ENCODE measurements at places on chromosomes 7 and 10.

DNA sequence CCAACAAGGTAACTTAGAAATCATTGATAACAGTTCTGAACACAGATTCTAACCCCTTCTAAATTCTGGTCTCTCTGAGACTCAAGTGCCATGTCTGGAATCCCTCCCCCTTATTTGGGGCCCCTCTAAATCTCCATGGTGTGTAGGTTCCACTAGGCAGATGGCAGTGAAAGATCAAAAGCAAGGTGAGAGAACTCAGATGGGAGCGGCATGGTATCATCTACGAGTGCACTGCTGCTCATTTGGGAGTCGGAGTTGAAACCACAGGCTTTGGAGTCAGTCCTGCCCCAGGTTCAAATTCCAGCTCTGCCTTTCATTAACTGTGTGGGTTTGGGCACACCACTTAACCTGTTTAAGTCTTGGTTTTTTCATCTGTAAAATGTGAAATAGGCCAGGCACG is 72.6 kb downstream of the MTURN start:
- no peak for DNase-seq

GRCh38 chr7:141679014-141679413 is 23.0 kb downstream of the DENND11 start:
- no peak for DNase-seq

GRCh38 chr10:114323023-114323422 is 81.3 kb downstream of the AFAP1L2 start:
- DNase-seq: no peak

DNA sequence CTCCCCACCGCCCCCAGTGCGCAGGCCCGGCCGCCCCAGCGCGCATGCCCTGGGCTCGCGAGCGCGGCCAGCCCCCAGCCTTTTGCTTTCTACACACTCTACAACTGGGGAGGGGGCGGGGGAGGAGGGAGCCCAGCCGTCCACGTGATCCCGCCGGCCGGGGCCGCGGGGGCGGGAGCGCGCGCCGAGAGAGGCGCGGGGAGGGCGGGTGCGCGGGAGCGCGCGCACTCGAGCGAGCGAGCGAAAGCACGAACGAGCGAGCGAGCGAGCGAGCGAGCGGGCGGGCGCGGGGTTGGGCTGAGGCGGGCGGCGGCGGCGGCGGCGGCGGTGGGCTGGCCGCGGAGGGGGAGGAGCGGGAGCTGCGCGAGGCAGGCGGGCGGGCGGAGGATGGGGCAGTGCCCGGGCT is at the start of gene AUTS2:
AUTS2 (plus strand) TSS at position 395 of the 406 bp plus-strand sequence. CDS start 1,179 bp downstream, outside the sequence.
- DNase-seq: peak; percentile 86

DNA sequence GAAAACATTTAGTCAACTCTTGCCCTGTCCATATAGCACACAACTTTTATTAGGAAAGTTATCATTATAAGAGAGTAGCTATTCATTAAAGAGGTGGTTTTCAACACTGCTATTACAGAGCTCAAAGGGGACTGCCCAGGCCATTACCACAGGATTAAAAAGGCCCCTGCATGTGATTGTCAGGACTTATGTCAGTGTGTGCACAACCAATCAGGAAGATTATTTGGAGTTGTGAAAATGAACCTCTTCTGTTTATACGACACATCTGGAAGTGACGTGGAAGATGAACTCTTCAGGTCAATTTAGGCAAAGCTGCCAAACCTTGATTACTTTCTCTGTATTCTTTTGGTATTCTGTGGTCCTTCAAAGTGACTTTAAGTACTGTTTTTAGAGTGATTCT is 14.7 kb downstream of the CCNY start:
- no peak for DNase-seq

DNA sequence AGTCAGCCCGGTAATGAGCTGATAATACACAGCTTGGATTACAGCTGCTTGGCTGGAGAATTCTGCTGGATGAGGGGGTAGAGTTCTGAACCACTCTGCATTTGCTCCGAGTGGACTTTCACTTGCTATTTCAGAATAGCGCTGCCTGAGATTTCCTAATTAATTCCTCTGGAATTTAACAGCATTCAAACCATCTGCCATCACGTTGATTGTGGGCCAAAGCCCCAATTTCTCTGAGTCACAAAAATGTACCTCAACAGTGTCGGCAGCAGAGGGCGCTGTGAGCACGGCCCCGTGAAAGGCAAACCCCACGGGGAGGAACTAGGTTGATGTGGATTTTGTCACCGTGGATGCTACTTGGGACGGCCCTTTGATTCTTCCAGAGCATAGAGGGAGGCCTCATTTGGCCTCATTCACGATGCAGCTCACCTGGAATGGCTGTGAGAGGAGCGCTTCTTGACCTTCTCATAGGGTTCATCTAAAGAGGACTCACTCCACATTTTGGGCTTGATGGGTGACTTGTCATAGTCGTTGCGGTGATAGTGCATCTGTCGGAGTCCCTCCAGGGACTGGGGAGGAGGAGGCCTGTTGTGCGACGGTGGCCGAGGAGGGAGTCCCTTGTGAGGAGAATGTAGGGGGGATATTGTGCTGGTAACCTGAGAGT is 73.3 kb downstream of the PRPF18 start:
- peak; percentile 71 for DNase-seq

DNA sequence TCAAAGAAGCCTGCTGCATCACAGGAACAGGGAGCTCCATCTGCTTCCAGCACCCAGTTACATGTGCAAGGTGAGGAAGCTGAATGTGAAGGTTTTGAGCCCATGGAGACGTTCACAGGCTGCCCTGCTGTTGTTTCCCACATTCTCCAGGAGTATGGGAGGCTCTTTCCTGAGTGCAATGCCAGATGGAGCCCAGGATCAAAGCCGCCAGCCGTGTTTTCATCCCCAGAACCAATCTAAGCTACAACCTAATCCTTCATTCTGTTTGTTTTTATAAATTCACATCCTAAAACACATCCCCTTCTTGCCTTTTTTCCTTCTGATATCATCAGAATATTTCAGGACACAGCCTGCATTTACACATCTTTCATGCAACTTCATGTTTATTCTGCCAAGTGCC is 98.9 kb upstream of the PRR15 start:
- DNase-seq: no peak

GRCh38 chr7:69610374-69611084 is 12.3 kb downstream of the AUTS2 start:
- no peak for DNase-seq

DNA sequence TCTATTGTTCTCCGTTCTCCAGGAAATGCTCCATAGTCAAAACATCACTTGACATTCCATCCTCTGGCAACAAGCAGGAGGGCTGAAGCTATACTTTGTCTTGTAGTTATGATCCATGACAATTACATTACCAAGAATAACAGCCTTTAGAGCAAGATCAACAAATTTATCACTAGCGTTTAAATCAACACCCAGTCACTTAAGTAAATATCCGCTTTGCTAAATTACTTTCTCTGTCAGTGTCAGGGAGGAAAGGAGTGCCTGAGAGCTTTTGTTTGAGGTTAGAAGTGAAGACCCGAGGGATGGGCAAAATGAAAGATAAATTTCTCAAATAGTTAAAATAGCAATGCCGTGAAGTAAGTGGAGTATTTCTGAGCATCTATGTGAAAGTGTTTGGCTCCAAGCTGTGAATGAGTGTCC is 236.1 kb upstream of the BMPER start:
- peak; percentile 52 for DNase-seq

DNA sequence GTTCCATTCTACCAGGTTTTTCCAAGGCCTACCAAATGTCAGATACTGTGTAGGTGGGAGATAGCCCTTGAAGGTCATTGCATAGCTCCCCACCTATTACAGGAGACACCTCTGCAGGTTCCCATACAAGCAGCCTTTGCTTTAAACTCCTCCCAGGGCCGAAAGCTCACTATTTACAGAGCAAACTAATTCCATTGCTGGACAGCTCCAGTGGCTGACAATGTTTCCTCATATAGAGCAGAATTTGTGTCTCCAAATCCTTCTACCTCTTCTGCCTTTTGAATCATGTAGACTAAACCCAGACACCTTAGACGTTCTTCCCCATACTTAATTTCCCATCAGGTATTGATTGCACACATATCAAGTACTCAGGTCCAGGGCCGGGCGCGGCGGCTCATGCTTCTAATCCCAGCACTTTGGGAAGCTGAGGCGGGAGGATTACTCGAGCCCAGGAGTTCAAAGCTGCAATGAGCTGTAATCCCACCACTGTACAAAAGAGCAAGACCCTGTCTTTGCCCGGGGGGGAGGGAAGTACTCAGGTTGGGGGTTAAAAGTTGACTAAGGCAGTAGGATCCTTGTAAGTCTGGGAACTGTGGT is 2.1 kb downstream of the CNNM1 start:
- DNase-seq: peak; percentile 19

DNA sequence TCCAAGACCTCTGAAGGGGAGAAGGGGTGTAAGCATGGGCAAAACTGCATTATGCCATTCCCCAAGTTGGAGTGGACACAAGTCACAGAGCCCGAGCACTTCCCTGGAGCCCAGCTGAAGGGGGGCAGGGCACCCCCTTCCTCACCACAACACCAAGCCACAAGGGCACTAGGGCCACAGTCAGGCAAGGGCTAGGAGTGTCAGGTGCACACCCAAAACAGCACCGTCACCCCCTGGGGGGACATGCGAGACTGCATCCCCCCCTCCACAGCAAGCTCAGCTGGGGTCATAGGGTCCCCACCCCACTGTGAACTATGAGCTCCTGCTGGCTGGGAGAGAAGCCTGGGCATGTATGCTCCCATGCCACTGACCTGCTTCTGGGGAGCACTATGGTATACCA is 143.9 kb downstream of the GRID1 start:
- DNase-seq: no peak

DNA sequence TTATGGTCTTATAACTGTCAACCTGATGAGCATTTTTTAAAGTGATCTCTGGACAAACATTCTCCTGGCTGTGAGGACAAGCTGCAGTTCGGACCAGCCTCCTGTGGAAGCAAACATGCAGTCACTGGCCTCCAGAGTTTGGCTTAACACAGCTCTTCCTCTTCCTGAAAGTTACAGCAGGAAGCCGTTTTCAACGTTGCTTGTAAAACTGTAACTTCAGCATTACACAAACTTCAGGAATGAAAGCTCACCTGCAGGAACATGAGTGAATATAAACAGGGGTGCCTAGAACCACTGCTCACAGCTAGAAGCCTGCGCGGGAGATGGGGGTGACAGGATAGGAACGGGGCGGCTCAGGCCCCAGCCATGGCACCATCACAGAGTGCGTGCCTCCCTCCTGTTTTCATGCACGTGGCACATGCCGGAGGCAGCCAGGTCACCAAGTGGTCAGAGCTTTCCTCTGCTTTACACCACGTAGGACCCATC is 292.9 kb upstream of the PITRM1 start:
- DNase-seq: peak; percentile 28

GRCh38 chr7:37594602-37595001 is 89.0 kb upstream of the GPR141 start:
- DNase-seq: no peak

DNA sequence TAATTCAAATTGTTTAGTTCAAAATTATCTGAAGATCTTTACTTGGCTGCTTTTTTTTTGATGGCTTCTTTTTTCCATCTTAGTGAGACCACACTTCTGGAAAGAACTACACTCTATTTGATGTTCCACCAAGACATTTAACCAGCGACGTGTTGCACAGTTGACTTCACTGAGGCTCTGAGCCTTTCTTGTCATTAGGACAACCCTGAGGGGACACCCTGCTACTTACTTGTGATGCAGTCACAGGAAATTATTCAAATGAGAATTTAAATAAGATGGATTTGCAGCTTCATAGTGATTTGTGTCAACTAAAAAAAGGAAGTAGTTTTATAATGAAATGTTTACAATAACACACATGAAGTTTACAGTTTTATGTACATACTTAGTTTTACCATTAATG is 25.6 kb upstream of the PIK3CG start:
- DNase-seq: no peak

DNA sequence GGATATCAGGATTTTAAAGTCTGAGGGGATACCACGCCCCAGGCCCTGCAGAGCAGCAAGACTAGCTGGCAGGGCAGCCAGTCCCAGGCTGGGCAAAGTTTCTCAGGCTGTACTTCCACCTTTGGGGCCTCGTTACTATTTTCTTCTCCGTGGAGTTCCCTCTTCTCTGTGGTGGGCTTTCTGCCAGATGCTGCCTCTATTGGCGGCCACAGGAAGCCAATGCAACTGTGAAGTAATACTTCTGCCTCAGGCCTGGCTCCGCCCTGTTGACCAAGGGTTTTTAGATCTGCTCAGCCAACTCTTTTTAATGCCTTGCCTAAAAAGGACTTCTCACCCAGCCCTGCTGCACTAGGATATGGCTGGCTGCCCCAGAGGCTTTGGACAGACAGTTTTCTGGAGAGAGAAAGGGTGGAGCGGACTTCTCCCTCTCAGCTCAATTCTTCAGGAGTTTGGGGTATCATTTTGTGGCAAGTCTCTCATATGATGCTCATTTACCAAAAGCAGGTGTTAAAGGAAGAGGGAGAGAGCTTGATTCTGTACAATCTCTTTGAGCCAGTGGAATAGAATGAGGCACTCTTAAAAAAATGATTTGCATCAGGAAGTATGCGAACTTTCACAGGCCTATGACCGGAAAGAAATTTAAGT is 67.4 kb downstream of the HHEX start:
- DNase-seq: peak; percentile 95

DNA sequence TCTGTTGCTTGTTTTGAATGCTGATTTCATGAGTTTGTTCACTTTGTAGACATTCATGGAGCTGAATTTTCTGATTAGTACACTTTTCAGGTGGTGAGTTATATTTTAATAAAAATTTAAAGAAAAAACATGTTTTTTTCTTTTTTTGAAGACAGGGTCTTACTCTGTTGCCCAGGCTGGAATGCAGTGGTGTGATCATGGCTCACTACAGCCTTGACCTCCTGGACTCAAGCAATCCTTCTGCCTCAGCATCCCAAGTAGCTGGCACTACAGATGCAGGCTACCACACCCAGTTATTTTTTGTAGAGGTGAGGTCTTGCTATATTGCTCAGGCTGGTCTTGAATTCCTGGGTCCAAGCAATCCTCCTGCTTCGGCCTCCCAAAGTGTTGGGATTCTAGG is 23.7 kb downstream of the PDZD8 start:
- DNase-seq: no peak

DNA sequence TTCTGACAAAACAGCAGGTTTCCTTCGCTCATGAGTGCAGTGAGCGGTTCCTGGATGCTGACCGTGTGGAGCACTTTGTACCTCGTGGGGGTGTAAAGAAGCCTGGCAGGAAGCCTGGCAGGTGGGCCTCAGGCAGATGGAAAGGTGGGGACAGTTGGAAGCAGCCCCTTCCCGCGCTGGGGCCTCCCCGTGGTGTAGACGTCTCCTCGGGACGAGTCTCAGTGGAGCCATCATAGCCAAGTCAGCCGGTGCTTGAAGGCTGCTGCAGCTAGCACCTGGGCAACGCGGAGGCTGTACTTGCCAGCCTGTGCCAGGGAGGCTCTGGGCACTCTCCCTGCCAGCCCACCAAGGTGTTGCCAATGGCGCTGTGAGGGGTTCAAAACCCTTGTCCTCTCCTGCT is 154.5 kb downstream of the WDR37 start:
- no peak for DNase-seq

DNA sequence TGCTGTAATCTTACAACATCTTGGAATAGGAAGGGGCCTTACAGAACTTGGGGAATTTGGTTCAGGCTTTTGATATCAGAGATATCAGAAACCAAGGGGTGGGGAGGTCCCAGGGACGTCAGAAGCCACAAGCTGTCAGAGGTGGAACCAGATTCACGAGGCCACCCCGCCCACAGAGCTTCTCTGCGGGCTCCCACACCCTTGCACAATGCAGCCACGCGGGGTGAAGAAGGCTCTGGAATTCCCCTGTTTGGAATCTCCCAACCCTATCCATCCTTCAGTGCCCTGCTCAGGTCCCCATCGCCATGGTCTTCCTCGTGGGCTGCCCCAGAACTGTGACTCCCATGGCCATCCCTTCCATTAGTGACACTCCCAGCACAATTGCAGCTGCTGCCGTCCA is 247.1 kb upstream of the SHH start:
- no peak for DNase-seq

All from fibroblast of pulmonary artery (primary cell).